ENCODE measurements at places on chromosomes 12 and 14.

GRCh38 chr14:51318813-51319597 lies 79.0 kb downstream of the TMX1 start:
- DNase-seq = no peak

GRCh38 chr12:16385782-16386646 lies 38.6 kb downstream of the MGST1 start:
- no peak for DNase-seq

DNA sequence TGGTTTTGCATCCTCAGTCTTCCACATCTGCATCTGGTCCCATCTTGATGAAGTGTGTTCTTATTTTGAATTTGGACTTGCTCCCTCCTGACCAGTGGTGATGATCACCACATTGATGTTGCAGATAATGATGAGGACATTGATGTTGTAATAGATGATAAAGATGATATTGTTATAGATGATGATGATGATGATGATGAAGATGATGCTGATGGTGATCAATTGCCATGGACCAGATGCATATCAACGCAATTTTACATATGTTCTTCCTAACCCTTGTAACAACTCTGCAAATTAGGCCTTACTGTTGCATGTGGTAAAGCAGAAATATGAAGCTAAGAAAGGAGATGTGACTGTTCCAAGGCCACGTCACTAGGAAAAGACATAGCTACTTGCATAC lies 380.3 kb upstream of the TBX3 start:
- no peak for DNase-seq

DNA sequence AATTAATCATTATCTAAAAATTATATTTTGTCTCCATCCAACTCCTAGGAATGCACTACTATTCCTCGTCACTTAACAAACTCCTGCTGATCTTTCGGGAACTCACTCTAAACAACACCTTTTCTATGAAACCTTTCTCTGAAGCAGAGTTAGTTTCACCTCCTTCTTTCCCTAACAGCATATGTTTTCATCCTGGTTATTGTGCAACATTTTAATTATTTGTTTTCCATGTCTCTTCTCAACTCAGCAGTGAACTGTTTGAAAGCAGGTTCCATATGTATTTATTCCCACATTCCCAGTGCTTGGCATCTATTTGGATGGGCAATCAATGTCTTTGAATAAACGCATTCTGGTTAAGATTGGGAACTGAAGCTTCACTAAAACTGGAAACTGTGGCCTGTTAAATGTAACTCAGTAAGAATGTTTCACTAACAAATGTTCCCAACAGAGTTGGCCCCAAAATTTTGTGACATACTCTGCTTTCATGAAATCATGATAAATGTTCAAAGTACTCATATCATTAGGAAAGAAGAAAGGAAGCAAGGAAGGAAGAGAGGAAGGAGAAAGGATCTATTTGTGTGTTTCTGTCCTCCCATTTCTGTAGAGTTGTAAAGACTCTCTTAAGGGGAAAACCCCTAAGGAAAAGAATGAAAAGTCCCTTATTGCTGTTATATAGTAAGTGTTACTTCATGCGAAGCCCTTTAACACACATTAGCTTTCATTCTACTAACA lies 13.9 kb upstream of the LGR5 start:
- DNase-seq = no peak

- no peak for DNase-seq
Measured at GRCh38 chr12:119115296-119115905, 63.3 kb upstream of the HSPB8 start.

Measured in vagina (tissue), 2 donors.